ENCODE measurements at places on chromosomes 12 and 14.

DNA sequence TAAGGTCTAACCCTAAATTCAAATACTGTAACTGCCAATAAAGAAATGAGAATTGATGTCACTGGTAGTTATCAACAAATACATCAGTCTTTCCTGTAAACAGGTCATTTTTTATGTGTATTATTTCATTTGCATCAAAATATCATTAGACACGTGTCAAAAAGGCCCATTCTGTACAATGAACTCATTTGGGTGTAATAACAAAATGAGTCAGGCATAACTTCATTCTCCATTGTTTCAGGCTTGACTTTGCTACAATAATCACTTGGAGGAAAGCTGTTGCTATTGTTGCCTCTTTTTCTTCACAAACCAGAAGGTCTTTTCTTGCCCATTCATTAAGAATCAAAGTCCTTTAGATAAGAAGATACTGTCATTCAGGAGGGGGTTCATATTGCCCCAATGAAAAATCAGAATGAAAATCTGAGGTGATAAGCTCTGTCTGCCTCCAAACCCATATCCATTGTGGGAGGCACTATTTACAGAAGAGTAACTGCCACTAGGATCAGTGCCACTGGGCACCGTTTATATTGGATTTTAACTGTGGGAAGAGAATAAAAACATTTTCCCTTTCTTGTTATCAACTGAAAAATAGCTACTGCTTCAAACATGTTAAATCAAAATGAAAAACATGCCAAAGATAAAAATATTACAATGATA lies 10.1 kb downstream of the ENTPD5 start:
- DNase-seq: no peak

DNA sequence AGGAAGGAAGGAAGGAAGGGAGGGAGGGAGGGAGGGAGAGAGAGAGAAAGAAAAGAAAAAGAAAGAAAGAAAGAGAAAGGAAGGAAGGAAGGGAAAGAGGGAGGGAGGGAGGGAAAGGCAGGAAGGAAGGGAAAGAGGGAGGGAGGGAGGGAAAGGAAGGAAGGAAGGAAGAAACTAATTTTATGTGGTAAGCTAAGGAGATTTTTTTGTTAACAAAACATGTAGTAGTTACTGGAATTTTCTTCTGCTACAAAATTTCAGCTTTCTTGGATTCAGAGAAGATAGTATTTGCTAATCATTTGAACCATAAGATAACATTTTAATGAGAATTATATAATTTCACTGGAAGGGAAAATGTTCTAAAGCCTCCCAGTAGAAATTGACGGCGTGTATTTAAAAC lies 437.8 kb upstream of the DCN start:
- DNase-seq: no peak

DNA sequence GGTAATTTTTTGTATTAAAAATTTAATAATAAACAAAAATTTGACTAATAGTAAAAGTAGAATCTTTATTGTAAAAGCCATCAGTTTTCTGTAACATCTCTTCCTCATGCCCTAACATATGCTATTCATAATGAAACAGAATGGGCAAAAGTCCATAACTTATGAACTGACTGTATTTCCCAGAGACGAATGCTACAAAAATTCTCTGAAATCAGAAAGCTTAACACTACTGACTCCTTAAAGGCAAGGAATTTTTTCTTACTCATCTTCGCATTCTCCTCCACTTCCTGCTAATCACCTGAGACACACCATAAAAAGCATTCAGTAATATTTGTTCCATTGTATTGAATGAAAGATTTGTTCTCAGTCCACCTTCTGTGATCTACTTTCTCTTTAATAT lies 17.6 kb downstream of the MON2 start:
- no peak for DNase-seq

DNA sequence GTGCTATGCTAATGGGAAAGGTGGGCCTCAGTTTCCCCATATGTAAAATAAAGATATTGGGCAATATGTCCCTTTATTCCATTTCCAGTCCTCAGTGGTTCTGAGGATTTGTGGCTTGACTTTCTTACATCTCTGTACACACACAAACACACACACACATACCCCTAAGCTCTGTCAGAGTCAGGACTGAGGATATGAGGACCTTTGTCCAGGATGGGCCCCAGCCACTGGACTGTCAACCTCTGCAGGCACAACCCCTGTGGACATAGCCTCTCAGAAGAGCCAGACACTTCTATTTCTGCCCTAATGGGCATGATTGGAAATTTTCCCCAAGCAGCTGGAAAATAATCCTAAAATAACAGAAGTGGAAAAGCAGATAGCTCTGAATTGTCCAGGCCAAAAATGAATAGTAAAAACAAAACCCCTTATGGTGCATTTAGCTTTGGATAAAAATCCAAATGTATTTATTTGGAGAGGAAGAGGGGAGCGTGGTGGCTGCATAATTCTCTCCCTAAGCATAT lies 50.2 kb downstream of the RIN3 start:
- no peak for DNase-seq

DNA sequence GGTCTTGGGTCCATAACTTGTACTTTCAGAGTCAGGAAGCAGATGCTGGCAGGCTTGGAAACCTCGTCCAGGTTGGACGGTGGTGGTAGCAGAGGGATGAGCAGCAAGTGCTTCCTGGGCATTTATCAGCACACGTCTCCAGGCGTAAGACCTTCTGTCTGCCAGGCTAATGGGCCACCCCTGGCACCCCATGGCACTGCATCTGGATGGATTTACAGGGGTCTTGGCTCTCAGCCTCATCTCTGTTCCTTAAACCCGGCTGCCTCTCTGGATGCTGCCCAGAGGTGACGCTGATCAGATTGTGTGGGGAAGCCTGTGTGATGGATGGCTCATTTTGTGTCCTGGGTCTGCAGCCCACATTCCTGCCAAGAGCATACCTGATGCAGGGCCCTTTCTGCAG lies 145.1 kb downstream of the TSPAN9 start:
- no peak for DNase-seq

DNA sequence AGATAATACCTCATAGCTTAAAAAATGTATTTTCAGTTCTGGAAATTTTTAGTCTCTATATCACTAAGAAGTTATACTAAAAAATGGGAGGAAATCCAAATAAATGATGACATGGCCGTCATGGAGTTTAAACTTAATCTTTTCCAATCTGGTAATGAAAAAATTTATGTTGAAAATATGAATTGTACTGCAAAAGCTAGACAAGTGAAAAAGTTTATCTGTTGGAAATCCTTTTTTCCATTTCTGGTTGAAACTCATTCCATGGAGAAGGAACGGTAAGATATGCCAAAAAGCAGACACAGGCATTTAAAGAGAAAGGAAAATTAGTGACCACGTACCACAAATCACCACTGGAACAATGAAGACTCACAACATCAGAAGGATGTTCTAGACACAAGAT lies 314.2 kb upstream of the PRICKLE1 start:
- DNase-seq: no peak

GRCh38 chr14:67666750-67667449 lies 7.5 kb downstream of the VTI1B start:
- peak; percentile 7 for DNase-seq

- no peak for DNase-seq
Observed at GRCh38 chr12:92717202-92717601, 14.4 kb downstream of the PLEKHG7 start.

DNA sequence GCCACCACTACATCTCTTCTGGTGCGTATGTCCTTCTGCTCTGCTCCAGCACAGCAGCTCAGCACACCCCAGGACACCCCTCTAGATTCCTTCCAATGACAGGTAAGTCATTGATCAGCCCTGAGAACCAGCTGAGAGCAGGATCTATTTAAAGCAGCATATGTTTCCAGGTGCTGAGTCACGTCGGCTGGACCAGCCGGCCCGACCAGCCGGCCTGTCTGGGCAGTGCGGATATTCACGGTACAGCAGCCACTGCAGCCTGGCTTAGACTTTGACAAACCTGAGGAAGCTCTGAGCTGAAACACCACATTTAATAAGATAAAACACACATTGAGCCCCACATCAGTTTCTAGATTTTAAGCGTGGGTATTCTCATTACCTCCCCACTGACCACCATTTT lies 31.8 kb upstream of the RPH3A start:
- DNase-seq: no peak

GRCh38 chr14:51396222-51396815 lies 156.3 kb downstream of the TMX1 start:
- DNase-seq: no peak

DNA sequence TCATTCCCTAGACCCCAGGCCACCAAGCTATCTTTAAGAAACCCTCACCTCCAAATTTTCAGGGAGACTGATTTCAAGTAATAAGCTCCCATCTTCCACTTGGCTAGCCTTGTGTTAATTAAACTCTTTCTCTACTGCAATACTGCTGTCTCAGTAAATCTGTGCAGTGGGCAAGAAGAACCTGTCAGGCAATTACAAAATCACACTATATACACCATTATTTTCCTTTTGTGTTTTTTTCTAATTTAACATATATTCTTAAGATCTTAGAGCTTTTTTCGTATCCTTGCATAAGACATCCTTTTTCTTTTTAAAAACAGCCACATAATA lies 7.7 kb upstream of the GOLGA5 start:
- DNase-seq: no peak

- no peak for DNase-seq
Observed at GRCh38 chr12:81203671-81204204, 125.9 kb downstream of the ACSS3 start.

GRCh38 chr14:58738876-58739275 lies 101.1 kb downstream of the DACT1 start:
- no peak for DNase-seq

GRCh38 chr12:1927751-1928351 lies 9.4 kb upstream of the CACNA2D4 start:
- DNase-seq: no peak

GRCh38 chr14:94560751-94561655 lies at the start of gene SERPINA4:
SERPINA4 (plus strand) TSS chr14:94561442; CDS start chr14:94563483, 2,041 bp downstream.
- no peak for DNase-seq

DNA sequence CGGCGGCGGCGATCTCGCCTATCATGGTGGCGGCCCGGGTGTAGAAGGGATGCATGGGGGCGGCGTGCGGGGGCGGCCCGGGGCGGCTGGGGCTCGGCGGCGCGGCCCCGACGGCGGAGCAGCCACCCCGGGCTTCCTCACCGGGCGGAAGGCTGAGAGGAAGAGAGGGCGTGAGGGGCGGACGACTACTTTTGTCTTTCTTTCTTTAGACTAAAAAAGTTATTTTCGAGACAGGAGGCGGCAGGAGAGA lies 240 bp downstream of the BTG1 start:
- DNase-seq: no peak

All from NCI-H2081 treated with DMSO at 0.1 percent for 48 hours (cell line).